ENCODE measurements at places on chromosomes 13 and 19.

DNA sequence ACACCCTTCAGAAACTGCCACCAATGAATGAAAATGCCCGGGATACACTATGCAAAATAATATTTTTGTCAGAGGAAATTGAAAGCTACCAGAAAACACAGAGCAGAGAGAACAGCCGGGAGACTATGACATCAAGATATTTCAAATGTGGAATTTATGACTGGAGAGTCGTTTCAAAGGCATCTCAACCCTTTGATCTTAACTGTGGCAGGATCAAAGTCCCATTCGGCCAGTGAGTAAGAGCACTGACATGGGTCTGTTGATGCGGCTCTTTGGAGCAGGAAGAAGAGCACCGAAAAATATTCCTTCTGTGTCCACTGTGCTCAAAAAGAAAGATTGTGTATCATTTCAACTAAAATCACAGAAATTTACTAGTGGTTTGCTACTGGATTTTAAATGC, 201.9 kb downstream of the RFC3 start:
- no peak for DNase-seq

DNA sequence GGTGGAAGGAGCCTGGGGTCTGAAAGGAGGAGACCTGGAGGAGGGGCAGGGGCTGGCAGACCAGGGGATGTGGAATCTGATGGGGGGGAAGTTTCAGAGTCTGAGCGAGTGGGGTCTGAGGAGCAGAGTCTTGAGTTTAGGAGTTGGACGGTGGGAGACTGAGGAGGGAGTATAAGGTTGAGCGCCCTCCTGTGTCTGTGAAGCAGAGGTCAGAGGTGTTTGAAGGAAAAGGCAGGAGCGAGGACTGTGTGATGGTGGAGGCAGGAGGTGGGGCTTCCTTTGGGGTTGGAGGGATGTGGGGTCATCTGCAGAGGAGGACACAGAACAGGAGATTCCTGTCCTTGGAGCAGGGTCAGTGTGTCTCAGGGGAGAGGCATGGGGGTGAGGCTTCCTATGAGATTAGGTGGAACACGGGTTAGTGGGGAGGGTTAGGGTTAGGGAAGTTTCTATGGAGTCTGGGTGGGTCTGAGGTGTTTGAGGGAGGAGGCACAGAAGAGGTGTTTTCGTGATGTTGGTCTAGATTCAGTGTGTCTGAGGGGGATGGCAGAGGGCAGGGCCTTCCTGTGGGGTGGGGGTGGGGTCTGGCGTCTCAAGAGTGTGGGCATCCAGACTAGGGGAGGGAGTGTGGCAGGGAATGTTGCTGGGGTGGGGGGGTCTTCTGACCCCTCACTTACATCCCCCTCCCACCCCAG, 8.3 kb downstream of the RYR1 start:
- no peak for DNase-seq

DNA sequence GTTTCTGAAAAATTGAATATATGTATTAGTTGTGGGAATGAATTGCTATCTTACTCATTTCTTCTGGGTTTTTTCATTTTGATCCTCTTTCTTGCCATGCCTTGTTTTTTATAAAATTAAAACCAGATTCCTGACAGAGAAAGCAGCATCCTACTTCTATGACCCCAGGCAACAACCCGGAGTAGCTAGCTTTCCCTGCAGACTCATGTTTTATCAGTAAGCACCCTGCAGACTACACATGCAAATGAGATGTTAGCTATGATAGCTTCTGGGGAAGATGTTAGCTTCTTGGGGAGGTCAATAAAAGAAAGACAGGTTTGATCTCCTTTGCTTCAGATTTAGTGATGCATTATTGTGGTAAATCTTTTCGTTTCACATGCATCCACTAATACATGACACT, 1598.6 kb downstream of the SLITRK5 start:
- no peak for DNase-seq

DNA sequence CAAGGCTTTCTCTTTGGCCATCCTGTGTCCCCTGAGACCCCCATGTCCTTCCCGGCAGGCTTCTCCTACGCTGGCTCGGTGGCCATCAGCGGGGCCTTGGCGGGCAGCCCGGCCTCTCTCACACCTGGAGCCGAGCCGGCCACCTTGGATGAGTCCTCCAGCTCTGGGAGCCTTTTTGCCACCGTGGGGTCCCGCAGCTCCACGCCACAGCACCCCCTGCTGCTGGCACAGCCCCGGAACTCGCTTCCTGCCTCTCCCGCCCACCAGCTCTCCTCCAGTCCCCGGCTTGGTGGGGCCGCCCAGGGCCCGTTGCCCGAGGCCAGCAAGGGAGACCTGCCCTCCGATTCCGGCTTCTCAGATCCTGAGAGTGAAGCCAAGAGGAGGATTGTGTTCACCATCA, 14.2 kb downstream of the PLEKHJ1 start:
- DNase-seq: no peak

DNA sequence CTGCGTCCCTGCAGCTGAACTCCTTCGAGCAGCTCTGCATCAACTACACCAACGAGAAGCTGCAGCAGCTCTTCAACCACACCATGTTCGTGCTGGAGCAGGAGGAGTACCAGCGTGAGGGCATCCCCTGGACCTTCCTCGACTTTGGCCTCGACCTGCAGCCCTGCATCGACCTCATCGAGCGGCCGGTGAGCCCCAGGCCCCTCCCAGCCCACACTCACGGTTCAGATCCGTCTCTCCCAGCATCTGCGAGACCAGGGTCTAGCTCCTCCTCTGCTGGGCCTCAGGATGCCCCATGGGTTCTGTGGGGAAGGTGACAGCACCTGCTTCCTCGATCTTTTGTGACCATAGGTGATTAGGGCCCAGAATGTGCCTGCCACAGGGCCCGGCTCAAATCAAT, 46.2 kb downstream of the MYH14 start:
- no peak for DNase-seq

GRCh38 chr13:40456397-40456953, 210.0 kb downstream of the FOXO1 start:
- DNase-seq: peak; percentile 58

- DNase-seq: peak; percentile 41
Measured at GRCh38 chr19:5805462-5806132, 730 bp downstream of the NRTN start.

GRCh38 chr19:664913-665443, 2.0 kb upstream of the RNF126 start:
- DNase-seq: peak; percentile 61

GRCh38 chr13:32530841-32531253, 7.7 kb downstream of the N4BP2L2 start:
- DNase-seq: no peak

- DNase-seq: no peak
Measured at GRCh38 chr13:97212601-97213040, 9.5 kb upstream of the MBNL2 start.

Measured in NCI-H2107 (cell line).